M059J (cell line): ENCODE measurements at places on chromosomes 3 and 15. TPM values are rescaled to one million over a fixed set of nuclear protein-coding genes. Genes with fewer than 3 reads are reported as not detected.

DNA sequence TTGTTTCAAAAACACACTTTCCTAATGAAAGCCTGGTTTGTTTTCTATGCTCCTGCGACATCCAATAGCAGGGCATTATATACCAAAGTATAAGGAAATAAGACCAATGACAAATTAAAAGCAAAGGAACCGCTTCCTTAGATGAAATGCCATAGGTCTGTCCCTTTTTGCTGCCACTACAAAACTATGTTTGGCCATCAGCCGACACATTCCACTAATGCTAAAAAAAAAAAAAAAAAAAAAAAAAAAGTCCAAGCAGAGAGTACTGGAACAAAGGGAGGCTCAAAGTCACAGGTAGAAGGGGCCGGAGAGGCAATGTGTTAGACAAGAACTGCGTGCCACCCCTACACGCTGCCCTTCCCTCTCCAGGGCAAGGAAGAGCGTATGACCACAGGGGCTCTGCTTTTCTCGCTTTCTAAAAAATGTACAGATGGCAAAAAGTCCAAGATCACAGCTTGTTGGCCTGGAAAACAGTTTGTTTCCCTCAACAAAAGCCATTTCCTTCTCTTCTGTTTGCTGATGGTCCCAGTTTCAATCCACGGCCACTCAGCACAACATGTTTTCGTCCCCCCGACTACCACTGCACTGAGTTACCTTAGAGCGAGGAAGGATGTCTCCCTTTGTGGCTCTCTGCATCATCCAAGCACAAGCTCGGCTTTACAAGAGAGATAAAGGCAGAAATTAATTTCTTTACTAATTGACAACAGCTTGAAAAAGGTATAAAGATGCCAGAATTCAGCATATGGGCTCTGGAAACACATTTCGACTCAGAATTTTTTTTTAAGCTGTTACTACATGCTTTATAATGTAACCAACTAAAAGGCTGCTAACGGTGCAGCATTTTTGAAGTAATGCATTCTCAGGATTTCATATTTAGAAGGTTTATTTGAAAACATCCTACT is 70.8 kb downstream of the ABTB1 start:
- DNase-seq: no peak

ALS2CL gene
- total RNA-seq: 2.5 and 3.6 TPM in 2 replicates

ZNF501 gene
- 0.37 and 3.1 TPM in 2 replicates for total RNA-seq

SUSD5 gene
- total RNA-seq: 0.44 and 0.98 TPM in 2 replicates

PLOD2 gene
- 240 and 344 TPM in 2 replicates for total RNA-seq

RTP2 gene
- total RNA-seq: not detected in 2 replicates
